ENCODE measurements at places on chromosomes 2 and 18.
A peak's percentile ranks its signal among the peaks of the same experiment; 100 is the strongest.

DNA sequence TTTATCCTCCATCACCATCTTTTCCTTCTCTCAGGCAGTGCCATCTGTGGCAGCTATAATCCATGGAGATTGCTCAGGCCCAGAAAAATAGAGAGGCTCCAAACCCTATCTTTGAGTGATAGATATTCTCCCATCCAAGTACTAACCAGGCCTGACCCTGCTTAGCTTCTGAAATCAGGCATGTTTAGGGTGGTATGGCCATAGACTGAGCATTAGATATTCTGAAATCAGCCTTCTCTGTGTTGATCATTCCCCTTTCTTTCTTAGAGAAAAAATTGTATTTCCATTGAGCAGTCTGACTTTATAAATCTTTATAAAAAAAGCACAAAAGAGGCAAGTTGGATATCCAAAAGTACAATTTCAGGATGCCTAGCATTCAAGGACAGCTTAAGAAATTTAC, 131.5 kb upstream of the ACVR2A start:
- DNase-seq, result no peak

DNA sequence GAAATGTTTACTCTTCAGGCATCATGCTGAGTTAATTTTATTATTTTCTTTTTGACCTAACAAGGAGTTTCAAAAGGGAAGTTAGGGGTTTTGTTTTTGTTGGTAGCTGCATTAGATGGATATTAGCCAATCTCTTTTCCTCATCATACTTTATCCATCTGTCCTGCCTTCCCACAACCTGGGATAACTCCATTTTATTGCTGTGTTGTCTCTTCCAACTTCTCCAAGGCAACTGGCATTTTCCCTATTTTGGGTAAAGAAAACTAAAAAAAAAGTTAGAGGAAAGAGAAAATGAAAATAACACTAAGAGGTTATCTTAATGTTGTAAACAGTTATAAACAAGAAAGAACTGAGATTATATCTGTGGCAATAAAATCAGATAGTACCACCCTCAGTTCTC, 147.0 kb downstream of the PID1 start:
- DNase-seq, result no peak

- no peak for DNase-seq
Measured at GRCh38 chr18:43442571-43442970, 165.3 kb upstream of the SYT4 start.

DNA sequence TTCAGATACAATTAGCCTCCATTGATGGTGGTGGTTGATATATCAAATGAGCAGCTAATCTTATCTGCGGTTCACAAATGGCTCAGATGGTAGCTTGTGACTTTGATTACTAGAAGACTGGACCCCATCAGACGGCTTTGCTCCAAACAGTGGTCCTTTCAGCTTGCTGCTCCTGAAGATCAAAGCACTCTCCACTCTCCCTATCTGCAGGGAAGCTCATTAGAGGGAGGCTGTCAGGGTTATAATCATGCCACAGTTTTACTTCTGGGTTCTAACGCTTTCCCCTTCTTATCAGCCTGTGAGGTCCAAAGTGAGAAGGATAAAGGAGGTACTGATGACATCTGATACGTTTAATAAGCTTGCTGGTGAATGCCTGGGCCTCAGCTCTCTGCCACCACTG, 247.1 kb upstream of the NT5C1B start:
- DNase-seq, result no peak

GRCh38 chr2:130251873-130252620, 53.8 kb upstream of the TUBA3E start:
- no peak for DNase-seq

GRCh38 chr2:241852981-241853631, 5.6 kb downstream of the PDCD1 start:
- DNase-seq, result no peak

GRCh38 chr2:99711144-99711543, 221.3 kb upstream of the REV1 start:
- no peak for DNase-seq

- DNase-seq, result no peak
Measured at GRCh38 chr2:98959810-98960507, 23.9 kb upstream of the CRACDL start.

DNA sequence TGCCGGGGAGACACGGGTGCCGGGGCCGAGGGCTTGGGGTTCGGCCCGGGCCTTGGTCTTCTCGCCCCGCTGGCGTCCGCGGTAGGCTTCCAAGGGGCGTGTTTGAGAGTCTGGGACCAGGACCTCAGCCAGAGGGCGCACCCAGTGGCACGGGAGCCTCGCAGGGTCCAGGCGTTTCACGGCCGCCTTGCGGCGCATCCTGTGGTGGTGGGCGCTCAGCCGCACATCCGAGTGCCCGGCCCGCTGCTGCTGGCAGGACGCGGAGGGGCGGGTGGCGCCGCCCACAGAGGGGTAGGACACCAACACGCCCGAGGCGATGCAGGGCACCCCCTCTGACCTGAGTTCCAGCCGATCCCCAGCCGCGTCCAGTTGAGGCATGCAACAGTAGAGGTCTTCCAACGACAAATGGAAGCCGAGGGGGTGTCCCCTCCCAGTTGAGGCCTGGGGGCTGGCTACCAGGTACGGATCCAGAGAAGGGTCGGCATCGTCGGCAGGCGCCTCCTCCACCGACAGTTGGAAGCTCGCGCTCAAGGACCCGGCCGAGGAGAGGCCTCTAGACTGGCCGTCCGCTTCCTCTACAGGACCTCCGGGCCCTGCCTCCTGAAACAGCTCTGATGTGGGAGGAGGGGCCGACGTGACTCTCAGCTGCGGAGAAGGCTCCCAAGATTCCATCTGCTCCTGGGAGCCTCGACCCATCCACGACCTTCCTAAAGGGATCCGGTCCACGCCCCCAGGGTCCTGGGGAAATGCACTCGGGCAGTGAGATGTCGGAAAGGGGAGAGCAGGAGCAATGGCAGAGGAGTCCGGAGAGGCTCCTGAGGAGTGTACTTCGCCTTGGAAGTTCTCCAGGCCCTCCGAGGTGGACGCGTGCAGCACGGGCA, 6.3 kb downstream of the C2orf81 start:
- DNase-seq, result no peak

GRCh38 chr2:69118609-69119008, 105.6 kb downstream of the ANTXR1 start:
- no peak for DNase-seq

GRCh38 chr2:172361360-172361759, 66.0 kb upstream of the ITGA6 start:
- no peak for DNase-seq

DNA sequence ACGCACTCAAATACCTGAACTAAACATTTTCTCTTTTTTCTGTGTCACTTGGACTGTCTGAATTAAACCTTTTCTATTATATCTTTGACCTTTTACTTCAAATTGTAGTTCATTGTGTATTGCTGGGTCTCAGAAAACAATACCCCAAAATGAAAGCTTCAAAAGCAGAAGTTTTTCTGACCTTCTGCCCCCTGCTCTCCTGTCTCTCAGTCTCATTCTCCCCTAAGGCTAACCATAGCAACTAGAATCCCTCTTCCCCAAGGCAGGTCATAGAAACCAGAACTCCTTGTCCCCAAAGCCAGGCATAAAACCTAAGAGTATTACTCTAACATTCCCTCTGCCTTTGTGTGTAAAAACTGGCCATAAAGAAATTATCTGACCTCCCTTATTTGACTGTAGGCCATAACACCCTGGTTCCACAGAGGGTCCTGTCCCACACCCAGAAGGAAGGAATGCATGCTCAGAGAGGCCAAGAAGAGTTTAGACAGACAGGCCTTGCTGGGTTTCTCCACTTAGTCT, 93.5 kb upstream of the B3GNT2 start:
- DNase-seq, result no peak

DNA sequence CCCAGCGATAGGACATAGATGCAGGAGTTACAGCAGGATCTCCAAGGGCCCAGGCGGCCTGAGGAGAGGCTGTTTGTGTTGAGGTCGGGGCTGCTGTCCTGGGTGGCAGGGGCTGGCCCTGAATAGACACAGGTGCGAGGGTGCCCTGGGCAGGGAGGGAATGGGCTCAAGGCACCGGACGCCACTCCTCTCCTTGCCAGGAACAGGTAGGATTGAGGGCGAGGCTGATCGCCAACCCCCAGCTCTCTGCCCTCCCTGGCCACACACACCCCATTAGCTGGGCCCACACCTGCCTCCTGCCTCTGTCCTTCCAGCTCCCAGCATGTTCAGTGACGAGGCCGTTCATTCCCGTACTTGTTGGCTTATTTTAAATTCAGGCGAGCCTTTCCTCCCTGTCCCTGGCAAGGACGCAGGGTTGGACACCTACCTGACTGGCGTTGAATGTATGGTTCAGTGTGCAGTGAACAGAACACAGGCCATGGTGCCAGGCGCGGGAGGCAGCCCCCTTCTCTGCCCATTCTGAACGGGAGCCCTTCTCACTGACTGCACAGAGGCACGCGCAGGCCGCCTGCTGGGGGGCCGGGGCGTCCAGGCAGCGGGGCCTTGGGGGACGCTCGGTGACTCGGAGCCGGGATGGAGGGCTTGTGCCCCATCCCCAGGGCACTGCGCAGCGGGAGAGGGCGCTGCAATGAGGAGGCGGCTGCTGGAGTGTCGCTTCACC, 41.3 kb upstream of the SNED1 start:
- DNase-seq, result no peak

DNA sequence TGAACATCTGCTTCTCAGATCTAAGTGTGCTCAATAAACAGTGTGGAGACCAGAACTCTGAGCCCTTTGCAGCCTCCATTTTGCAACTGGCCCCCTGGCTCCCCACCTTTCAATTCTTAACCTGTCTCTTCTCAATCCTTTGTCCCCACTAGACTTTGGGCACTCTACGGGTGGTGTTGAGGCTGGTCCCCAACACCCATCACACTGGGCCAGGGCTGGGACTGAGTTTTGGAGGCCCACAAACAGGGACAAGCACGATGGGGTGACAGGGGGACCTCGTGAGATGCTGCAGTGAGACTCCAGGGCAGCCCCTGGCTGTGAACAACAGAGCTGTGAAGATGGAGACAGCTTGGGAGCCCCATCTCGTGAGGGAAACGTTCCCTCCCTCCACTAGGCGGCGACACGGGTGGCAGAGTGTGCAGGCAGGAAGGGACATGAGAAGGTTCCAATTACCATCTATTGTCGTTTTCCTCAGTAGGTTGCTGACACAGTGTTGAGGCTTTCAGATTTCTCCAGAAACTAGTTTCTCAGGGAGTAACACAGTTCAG, 1.2 kb downstream of the ANKMY1 start:
- DNase-seq, result no peak

DNA sequence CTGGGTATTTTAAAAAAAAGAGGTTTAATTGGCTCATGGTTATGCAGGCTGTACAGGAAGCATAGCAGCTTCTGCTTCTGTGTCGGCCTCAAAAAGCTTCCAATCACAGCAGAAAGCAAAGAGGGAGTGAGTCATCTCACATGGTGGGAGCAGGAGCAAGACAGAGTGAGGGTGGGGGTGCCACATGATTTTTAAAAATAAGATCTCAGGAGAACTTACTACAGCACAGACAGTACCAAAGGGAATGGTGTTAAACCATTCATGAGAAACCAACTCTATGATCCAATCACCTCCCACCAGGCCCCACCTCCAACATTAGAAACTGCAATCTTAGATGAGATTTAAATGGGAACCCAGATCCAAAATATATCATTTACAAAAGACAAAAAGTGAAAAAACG, 14.6 kb downstream of the ZNF519 start:
- DNase-seq, result no peak

DNA sequence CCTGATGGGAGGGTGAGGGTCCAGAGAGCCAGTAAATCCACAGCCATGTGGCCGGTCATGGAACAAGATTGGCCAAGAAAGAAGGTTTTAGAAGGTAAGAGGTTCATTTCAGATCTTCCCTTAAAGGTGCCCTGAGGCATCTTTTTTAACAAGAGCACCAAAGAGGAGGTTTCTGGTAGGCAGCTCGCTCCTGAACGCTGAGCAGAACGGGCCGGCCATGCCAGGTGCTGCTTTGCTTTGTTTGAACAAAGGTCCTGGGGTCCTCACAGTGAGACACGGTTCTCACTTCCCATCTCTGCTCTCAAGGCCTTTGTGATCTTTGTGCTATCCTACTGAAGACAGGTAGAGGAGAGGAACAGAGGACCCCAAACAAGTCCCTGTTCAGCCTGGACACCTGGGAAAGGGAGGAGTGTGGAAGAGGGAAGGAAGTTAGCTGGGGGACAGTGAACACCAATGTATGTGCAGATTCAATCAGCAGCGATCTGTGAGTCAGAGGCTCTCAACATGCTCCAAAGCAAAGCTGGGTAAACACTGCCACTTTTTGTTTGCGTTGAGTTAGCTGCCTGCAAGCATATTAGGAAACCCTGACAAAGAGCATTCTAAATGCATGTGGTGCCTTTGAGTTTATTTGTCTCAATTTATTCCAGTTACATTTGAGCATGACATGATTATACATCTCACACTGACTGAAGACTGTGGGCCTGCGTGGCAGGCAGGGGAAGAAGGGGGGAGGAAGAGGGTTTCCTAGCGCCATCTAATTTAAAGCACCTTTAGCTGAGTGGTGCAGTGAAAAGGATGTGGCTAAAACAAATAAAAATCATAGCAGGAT, 102.4 kb downstream of the ASB1 start:
- no peak for DNase-seq

GRCh38 chr2:198518935-198519334, 714.5 kb downstream of the PLCL1 start:
- DNase-seq, result no peak

GRCh38 chr2:130920415-130921163, 83.9 kb downstream of the ARHGEF4 start:
- DNase-seq, result peak; percentile 29

- no peak for DNase-seq
Measured at GRCh38 chr2:232104076-232104646, 142.6 kb downstream of the DIS3L2 start.

GRCh38 chr2:16284941-16285625, 344.7 kb downstream of the MYCN start:
- DNase-seq, result no peak

DNA sequence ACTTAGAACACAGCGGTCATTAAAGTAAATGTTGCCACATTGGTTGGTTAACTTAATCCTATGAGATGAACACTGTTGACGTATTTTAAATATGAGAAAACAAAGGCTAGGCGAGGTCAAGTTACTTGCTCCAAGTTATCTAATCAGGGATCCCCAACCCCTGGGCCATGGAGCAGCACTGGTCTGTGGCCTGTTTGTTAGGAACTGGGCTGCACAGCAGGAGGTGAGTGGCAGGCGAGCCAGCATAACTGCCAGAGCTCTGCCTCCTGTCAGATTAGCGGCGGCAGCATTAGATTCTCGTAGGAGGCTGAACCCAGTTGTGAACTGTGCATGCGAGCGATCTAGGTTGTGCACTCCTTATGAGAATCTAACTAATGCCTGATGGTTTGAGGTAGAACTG, 878.9 kb downstream of the CPS1 start:
- DNase-seq, result peak; percentile 68

DNA sequence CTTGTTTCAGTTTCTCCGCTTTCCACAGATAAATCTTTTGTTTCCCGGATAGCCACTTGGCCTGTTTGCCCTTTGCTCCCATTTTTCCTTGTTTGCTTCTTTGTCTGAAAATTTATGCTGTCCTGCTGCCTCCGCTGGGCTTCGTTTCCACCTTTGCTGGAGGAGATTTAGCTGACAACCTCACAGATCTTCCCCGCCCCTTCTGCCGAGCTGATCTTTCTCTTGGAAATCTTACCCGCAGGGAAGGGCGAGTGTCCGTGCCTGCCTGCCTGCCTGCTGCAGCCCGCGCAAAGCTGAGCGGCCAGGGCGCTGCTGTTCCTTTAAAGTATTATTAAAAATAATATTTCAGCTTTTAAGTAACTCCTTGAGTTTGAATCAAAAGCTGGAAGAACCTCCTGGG, 1.4 kb upstream of the XRCC5 start:
- DNase-seq, result no peak
